ENCODE measurements at places on chromosomes 16 and 17.
A peak's percentile ranks its signal among the peaks of the same experiment; 100 is the strongest.

GRCh38 chr16:48003206-48003907 is 152.4 kb downstream of the ABCC12 start:
- no peak for DNase-seq

GRCh38 chr16:69834807-69835466 is 72.8 kb downstream of the WWP2 start:
- no peak for DNase-seq

DNA sequence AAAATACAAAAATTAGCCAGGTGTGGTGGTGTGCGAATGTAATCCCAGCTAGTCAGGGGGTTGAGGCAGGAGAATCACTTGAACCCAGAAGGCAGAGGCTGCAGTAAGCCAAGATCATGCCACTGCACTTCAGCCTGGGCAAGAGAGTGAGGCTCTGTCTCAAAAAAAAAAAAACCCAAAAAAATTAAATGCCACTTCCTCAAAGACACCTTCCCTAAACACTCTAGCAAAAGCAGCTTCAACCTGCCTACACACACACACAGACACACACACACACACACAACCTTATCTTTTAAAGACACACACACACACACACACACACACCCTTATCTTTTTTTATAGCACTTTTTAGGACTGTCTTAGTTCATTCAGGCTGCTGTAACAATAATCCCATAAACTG is 201.7 kb upstream of the PSMD7 start:
- DNase-seq, result no peak

DNA sequence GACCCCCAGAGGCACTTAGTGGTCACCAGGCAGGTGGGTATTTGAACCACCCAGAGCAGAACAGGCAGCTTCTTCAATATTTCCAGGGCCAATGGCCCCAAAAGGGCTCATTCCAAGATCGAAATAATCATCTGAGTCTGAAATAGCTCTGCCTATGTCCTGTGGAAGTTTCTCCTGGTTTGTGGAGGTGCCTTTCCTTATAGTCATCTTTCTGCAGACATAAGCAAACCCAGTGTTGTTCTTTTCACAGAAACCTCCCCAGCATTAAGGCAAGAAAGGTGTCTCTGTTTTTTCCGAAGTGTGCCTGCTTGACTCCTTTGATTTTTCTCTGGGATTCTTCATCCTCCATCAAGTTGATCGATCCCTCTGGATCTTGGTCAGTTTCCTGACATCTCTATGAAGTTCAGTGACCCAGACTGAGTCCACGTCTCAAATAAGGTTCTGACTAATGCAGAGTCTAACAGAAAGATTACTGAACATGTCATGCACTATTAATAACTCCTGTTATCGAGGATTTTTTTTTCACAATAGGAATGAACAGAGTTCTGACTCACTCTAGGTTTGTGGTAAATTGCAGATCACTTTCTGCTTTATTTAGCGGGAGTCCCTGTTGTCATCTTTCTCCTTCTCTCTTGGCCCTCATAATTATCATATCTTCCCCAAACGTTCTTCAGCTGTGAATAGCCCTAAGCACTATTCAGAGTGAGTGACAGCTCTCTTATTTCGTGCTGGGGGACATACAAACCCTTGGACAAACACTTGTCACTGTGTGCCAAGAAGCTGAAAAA is 1.5 kb downstream of the LRRC3C start:
- DNase-seq, result peak; percentile 28

GRCh38 chr16:89256651-89257254 is 39.2 kb downstream of the ZNF778 start:
- DNase-seq, result no peak

GRCh38 chr17:73208139-73208827 is 15.4 kb downstream of the COG1 start:
- DNase-seq, result no peak

DNA sequence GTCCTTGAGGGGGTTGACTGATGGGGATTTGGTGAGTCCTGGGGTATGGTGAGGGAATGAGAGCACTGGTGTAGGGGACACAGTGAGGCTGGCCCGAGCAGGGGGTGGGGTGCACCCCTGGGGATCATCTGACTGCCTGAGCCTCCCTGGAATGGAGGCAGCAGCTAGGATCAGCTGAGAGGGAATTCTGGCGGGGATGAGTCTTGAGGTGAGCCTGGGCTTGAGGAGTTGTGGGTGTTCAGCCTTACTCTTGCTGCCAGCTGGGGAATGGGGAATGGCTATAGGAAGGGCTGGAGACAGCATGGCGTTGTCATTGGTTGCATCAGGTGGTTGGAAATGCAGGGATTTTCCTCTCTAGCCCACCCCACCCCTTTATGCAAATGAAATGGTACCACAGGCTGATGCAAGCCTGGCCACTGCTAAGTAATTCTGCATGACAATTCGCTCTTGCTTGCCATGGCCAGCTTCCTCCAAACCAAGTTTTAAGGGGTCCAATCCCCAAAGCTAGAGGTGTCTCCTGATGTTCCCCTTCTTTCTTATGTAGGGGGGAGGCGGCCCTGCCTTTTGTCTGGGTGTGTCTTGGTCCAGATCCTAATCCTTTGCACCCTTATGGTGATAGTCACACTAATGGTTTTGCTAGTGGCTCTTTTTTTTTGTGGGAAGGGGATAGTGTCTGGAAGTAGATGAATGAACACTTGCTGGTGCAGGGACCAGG is 7.5 kb downstream of the NFE2L1 start:
- DNase-seq, result no peak

DNA sequence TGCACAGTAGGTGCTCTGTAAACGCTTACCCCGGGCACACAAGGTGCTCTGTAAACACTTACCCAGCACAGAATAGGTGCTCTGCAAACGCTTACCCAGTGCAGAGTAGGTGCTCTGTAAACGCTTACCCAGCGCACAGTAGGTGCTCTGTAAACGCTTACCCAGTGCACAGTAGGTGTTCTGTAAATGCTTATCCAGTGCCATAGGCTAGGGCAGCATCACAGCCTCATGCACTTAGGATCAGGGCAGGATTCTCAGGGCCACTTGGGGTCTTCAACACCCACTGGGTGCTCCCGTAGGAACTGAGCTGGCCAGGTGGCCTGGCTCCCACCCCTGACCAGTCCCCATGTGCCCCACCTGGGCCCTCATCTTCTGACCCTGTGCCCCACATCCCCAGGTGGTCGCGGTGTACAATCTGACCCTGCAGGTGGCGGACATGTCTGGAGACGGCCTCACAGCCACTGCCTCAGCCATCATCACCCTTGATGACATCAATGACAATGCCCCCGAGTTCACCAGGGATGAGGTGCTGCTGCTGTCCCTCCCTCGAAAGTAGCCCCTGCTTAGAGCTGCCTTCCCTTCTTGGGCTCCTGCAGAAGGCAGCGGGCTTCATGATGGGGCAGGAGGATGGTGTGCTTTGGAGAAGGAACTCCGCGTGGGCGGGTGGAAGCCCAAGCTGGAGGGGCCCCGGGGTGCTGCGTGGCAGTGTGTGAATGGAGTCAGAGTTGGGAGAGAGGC is 13.1 kb downstream of the SLC22A31 start:
- DNase-seq, result peak; percentile 40

- DNase-seq, result peak; percentile 89
Measured at GRCh38 chr17:76246080-76247066, 6.1 kb upstream of the RNF157 start.

DNA sequence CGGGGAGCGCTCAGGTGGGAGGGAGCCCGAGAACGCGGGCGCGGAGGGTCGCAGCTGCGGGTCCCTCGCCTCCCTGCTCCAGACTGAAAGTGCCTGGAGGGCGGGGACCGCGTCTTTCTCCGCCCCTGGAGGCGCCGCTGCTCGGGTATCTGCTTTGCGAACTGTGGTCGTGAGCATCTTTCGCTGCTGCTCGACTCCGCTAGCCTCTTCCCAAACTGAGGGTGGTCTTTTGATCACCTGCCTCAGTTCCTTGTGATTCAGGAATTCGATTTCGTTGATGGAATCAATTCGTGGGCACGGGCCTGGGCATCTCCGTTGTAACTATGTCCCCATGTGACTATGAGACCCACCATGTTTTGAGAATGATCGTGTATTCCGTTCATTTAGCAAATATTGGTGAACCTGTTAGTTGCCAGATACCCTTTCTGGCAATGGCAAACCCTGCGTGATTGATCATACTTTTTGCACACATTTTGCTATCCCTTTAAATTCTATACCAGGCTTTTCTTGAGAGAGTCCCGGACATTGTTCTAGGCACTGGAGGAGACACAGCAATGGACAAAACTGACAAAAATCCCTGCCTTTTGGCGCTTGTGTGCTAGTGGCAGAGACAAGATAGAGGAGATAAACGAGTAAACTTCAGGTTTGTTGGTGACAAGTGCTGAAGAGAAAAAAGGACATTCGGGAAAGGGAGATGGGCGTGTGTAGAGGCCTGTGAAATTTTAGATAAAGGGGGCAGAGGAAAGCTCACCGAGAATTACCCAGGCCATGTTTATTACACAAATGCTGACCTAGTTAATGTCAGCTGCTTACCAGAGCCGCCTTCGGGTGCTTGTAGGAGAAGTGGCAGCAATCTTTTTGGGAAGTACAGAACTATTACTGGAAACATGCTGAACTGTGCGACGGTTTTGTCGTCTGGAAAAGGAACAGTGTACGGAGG is 948 bp downstream of the UTP18 start:
- peak; percentile 80 for DNase-seq

GRCh38 chr16:27952811-27953210 is 110.7 kb downstream of the GSG1L start:
- DNase-seq, result no peak

DNA sequence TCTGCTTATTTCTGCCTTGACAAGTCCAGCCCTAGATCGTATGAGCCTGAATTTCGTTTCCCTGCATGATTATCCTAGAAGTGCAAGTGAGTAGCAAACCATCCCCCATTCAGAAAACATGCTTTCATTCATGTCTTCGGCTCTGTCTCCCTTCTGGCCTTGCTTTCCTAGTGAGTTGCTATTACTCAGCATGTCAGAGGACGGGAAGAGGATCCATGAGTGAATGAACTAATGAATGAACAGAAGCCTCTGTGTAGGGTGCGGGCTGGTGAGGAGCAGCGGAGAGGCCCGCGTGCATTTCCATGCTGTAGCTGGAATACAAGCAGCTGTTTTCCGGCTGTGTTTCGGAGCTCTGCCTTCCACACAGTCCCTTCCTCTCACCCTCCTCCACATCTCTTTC is 155.7 kb upstream of the NOL11 start:
- no peak for DNase-seq

GRCh38 chr17:51263006-51263405 is 2.7 kb downstream of the UTP18 start:
- DNase-seq, result no peak

GRCh38 chr16:79492036-79492435 is 108.5 kb downstream of the MAF start:
- no peak for DNase-seq

DNA sequence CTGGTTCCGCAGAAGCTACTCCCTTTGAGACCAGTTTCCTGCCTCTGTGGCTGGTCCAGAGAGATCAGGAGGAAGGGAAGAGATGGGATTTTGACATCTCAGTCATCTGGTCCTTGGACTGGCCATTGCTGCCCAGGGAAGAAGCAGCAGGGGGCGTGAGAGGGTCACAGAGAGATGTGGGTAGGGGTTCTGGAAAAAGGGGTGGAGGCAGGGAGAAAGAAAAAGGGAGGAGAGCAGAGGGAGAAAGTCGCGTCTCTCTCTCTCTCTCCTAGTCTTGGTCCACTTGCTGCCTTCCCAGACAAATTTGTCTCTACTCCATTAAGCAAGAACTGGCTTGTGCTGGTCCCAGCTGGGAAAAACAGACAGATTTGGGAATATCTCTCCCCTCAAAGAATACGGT is 4.4 kb downstream of the SHBG start:
- no peak for DNase-seq

DNA sequence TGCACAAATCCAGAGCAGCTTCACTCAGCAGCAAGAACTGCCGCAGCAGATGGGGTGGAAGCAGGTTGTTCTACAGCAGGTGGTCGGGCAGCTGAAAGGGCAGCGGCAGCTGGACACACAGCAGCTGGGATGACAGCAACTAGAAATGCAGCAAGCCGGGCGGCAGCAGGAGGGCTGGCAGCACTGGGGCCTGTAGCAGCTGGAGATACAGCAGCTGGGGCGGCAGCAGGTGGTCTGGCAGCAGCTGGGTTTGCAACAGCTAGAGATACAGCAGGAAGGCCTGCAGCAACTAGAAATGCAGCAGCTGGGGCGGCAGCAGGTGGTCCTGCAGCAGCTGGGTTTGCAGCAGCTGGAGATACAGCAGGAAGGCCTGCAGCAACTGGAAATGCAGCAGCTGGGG is 460 bp downstream of the KRTAP4-3 start:
- DNase-seq, result no peak

GRCh38 chr16:79901522-79901921 is 301.0 kb upstream of the MAF start:
- DNase-seq, result no peak
